Karpas-422 (cell line): ENCODE measurements at places on chromosomes 1 and 21.
A peak's percentile ranks its signal among the peaks of the same experiment; 100 is the strongest.

DNA sequence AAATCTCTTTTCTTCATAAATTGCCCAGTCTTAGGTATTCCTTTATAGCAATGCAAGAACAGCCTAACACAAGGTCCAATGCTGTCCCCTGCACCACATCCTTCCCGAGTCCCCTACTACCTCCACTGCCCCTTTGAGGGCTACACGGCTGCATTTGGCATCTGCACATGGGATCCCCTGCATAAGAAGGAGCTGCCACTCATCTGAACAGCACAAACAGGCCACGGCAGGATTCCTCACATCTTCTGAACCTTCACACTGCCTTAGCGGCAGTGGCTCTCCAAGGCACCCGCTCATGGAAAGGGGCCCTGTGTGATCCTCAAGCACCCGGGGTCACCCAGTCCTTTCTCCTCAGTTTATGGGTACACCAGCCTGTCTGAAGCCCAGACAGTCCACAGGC lies 29.2 kb upstream of the BACE2 start:
- DNase-seq = no peak

GRCh38 chr1:46556822-46557221 lies 5.4 kb upstream of the KNCN start:
- DNase-seq = no peak

DNA sequence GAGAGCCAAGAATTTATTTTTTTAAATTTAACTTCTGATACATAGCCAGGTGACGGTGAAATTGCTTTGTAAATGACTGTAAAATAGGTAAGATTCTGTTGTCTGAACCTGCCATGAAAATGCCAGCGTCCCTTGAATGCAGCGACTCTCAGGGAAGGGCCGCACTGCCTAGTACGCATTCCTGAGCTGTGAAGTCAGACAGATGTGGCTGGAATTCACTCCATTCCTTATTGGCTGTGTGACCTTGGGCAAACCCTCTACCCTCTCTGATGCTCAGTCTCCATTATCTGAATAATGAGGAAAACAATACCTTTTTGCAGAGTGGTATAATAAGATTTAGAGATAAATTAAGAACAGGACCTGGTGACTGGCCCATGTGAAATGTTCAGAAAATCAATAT lies 167.1 kb upstream of the DAB1 start:
- no peak for DNase-seq

GRCh38 chr1:107184888-107185287 lies 44.0 kb downstream of the NTNG1 start:
- no peak for DNase-seq

DNA sequence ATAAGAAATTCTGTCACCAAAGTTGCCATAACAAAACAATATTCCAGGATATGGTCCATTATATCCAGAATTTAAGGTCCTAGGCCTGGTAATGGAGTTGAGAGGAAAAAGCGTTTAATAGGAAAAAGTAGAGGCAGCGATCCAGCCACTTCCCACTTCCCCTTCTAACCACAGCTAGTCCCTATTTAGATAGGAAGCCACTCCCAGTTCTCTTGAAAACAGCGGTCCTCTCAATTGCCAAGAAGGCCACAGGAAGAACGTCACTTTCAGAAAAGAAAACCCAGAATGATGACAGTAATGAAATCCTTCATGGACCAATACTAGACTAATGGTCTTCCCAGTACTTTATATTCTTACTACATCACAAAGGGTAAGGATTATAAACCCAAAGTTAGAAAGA lies 38.6 kb downstream of the ABL2 start:
- peak; percentile 36 for DNase-seq

DNA sequence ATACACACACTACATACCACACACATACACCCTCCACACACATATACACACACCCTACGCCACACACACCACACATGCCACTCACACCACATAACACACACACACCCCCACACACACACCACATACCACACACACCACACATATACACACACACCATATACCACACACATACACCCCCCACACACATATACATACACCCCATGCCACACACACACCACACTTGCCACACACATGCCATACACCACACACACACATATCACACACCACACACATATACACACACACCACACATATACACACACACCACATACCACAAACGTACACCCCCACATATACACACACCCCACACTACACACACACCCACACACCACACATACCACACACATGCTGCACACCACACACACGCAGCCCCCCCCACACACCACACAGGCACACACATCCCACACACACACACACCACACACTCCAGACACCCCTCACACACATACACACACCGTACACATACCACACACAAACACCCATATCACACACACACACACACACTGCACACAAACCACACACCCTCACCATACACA lies 76.7 kb upstream of the TMPRSS2 start:
- no peak for DNase-seq

DNA sequence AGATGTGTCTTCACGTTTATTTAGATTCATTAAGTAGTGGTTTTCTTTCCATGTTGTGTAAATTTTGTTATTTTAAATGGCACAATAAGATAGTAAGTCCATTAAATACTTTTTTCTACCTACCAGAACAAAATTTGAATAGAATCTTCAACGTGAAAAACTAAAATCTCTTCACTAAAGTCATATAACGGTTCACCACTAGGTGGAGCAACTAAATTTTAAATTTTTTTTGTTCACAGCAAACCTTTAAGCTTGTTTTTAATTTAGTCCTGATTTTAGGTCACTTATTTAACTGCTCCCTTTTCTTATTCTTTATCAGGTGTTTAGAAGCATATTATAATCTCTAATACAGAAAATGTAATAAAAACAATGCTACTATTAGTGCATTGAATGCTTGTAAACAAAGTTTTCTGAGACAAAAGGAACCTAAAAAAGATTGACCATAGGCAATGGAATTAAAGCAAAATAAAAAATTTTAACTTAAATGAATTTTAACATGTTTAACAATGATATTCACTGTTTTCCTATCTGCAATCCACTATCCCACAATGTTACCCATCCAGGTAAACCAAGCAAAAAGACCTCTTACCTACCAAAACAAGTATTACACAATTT lies 28.3 kb upstream of the PKN2 start:
- peak; percentile 81 for DNase-seq
